SW 1271 (cell line): ENCODE measurements at places on chromosomes 16 and 17.

GRCh38 chr16:989354-989814 is 7.8 kb downstream of the SOX8 start:
- no peak for DNase-seq

- no peak for DNase-seq
Observed at GRCh38 chr17:39461926-39462569, 762 bp downstream of the CDK12 start.

- DNase-seq = no peak
Observed at GRCh38 chr17:8964801-8965393, 610 bp downstream of the PIK3R5 start.

- DNase-seq = no peak
Observed at GRCh38 chr16:52460639-52461178, 86.2 kb downstream of the TOX3 start.

GRCh38 chr16:12501707-12502457 is 301.8 kb downstream of the CPPED1 start:
- DNase-seq = no peak

GRCh38 chr17:3739422-3740124 is 15.9 kb downstream of the HASPIN start:
- DNase-seq = no peak
